ENCODE measurements at places on chromosomes 7 and 10. TPM values are rescaled to one million over a fixed set of nuclear protein-coding genes. Genes with fewer than 3 reads are reported as not detected.

DNA sequence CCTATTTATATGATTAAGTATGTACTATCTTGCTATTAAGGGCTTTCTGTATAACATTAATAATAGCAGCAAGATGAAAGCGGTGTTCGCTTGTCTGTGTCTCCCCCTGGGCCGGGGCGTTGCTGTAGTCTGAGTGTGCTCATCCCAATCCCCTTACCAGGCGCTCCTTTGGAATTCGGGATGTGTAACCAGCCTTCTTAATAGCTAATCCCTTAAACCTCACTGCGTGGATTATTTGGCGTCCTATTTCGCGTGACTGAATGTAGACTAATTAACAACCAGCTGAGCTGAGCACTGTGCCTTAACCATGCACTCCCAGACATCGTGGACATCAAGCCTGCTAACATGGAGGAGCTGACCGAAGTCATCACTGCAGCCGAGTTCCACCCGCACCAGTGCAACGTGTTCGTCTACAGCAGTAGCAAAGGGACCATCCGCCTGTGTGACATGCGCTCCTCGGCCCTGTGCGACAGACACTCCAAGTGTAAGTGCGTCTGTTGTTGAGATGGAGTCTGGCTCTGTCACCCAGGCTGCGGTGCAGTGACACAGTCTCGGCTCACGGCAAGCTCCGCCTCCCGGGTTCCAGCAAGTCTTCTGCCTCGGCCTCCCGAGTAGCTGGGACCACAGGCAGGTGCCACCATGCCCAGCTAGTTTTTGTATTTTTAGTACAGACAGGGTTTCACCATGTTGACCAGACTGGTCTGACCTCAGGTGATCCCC is 36.6 kb downstream of the BNIP3 start:
- DNase-seq = no peak

- DNase-seq = no peak
These were observed 575.2 kb upstream of the POT1 start for GRCh38 chr7:125504848-125505247.

DNA sequence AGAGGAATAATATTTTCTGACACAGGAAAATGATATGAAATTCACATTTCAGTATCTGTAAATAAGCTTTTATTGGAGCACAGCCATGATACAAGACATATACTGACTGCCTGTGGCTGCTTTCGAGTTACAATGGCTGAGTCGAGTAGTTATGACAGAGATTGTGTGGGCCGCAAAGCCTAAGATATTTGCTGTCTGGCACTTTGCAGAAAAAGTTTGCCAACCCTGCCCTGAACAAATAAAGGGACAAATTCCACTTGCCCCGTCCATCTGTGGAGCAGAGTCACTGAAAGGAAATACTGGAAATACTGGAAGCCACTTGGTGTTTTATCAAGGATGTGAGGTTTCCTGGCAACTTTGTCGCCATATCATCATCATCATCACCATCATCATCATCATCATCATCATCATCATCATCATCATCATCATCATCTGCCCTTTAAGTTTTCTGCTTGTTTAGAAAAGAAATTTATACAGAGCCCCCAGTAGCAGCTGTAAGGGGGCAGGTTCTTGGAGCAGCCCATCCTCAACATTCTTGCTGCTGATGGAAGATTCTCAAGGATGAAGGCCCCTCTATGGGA is 85.8 kb downstream of the TCF7L2 start:
- no peak for DNase-seq

PON3 gene
- total RNA-seq = not detected

- DNase-seq = no peak
These were observed 291.5 kb downstream of the SDK1 start for GRCh38 chr7:3592401-3593134.

ASZ1 gene
- total RNA-seq = not detected

GRCh38 chr10:1651270-1651966 is 85.9 kb downstream of the ADARB2 start:
- no peak for DNase-seq

IFIT1B gene
- not detected for total RNA-seq

RHBDD2 gene
- 85.6 TPM for total RNA-seq

DNA sequence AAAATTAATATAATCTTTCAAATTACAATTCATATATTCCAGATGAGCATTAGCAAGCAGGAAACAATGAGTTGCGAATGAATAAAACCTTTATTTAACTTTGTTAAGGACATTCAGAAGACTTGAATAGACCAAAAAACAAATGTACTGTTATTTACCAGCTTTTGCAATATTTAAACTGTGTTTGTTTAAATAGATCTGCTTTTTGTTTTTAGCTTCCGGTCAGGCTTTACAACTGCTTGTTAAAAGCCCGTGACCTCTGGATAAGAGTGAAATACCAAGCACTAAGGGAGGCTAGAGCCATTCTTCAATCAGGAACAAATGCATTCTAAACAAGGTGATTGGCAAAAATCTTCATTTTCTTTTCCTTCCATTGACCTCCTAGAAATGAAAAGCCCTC is 184.9 kb upstream of the GNAI1 start:
- no peak for DNase-seq

Measured in glutamatergic neuron (in vitro differentiated cells).